ENCODE measurements at places on chromosomes 6 and 20.

GRCh38 chr6:143811501-143812157, 31.5 kb upstream of the LTV1 start:
- no peak for DNase-seq

GRCh38 chr6:15254070-15254975, 8.5 kb downstream of the JARID2 start:
- DNase-seq, result no peak

DNA sequence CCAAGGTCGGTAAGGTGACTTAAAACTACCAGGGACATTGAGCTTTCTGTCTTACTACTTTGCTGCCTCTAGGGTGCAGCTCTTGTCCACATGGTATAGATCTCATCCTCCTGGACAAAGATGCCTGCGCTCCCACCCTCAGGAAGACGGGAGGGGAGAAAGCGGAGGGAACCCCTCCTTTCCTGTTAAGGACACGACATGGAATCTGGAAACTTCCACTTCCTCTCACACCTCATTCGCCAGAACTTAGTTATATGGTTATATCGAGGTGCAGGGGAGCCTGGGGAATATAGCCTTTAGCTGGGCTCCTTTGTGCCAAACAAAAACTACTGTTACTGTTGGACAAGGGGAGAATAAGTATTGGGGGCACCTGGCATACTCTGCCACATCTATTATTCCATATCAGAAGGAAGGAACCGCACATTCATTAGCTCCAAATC, 224.3 kb upstream of the TSHZ2 start:
- DNase-seq, result no peak

DNA sequence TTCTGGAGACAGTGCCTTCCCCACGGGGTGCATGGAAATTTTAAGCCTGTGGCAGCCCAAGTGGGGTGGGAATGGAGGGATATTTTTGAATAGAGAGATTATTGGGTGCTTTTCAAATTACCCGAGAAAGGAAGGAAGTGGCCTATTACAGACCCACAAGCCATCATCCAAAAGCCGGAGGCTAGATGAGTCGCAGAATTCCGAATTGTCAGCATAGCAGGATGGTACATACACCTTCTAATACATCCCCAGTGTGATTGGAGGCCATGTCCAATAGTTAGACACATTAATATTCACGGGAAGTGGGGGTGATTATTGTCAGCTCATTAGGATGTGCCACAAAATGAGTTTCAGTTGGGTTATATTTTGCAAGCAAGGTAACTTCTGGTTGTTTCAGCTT, 133.0 kb downstream of the FIG4 start:
- DNase-seq, result no peak

DNA sequence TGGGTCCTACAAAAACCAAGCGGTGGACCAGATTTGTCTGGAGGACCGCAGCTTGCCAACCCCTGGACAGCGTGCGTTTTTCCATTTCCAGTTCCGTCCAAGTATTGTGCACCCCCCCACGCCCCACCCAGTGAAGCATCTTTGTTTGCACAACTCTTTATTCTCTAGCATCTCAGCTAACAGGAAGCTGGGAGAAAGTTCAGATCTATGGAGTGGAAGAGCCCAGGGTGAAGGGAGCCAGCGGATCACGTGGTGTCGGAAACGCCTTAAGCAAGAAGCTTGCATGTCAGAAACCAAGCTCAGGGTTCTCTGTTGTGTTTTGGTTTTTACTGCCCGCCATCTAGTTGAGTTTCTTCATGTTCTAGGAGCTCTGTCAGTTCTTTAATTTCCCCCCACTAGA, 29.9 kb downstream of the ARID1B start:
- no peak for DNase-seq

- no peak for DNase-seq
Observed at GRCh38 chr6:46734867-46735719, at the start of gene PLA2G7. TSS of gene PLA2G7 (minus strand) at chr6:46735375. CDS start at chr6:46722891, 12,484 bp downstream.

DNA sequence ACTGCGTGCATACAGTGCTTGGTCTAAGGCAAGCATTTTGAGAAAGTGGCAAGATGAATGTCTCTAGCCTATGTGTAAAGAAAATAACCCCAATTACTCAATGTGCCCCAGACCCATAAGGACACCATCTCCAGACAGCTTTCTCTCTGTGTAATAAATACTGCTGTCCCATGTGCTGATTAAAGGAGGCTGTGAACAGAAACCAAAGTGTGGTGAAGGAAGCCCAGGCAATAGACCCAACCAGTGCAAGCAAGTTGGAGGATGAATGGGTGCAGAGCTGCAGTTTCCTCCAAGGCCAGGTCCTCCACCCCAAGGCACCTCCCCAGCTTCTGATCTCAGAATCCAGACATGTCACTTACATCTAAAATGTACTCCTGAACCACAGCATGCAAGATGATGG, 60.6 kb downstream of the TRAM2 start:
- no peak for DNase-seq

DNA sequence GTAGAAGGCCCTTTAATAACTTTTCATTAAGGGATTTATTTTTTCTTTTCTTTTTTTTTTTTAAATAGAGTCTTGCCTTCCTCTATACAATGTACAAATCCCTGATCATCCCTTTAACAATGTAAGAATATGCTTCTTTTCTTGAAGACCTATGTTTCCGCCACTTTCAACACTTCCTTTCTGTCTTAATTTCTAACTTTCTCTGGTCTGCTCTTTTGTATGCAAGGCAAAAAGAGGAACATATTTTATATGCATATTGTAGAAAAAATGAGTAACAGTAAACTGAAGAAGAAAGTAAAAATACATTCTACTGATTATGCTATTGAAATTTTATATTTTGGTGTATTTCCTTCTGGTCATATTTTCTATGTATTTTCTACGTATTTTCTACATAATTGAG, 484.7 kb downstream of the TFAP2B start:
- no peak for DNase-seq

DNA sequence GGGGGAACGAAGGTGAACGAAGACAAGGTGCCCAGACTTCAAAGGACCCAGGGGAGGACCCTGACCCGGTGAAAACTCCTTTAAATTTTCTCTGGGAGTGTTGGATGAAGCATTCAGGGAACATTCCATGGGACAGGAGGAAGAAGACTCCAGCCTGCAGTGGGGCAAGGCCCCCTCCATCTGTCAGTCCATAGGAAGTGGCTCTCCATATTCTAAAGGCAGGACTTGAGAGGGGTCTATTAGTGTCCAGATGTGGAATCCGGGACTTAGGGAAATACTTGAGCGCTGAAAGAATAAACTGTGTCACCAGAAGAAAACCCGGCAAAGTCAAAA, 3.2 kb upstream of the BPIFA2 start:
- no peak for DNase-seq

DNA sequence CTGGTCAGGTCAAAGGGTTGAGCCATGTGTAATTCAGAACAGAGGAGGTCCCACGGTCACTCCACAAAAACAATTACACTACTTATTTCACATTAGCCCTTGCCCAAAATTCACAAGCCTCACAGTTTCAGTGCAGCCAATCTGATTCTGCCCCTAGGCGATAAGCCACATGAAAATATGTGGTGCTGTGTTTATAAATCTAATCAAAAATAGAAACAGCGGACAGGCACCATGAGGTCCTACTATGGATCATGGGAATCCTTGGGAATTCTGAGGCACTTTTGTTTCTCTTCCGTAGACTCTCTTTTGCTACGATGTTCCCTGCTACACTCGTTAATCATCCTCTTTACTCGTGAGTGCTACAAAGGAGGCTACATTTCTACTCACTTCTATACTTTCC, 476.1 kb downstream of the TFAP2A start:
- no peak for DNase-seq

DNA sequence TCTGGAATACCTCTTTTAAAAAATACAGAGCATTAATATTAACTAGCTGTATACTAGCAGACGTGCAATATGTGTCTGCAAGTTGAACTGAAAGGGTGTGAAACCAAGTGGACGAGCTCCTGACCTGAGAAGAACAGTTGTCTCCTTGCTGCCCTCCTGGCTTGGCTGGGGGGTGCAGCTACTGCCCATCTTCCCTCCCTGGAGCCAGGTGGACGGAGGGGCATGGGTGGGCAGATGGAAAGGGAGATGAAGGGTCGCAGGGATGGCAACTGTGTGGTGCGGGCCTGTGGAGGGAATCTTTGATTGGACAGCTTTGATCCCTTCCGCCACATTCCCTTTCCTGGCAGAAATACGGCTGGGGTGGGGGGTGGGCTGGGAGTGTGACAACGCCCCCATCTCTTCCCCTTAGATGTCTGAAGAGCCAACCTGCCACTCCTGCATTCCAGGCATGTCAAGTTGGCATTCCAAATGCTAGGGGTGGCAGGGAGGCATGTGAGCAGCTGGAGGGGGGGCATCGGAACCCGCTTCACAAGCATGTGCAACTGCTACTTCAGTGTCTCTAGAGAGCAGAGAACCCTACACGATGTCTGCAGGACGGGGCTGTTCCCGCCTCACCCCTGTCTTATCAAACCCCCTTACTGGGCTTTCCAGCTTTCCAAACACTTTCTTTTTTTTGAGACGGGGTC, 37.3 kb downstream of the SRSF3 start:
- no peak for DNase-seq

GRCh38 chr20:63119121-63119962, 96.6 kb downstream of the YTHDF1 start:
- DNase-seq, result no peak

DNA sequence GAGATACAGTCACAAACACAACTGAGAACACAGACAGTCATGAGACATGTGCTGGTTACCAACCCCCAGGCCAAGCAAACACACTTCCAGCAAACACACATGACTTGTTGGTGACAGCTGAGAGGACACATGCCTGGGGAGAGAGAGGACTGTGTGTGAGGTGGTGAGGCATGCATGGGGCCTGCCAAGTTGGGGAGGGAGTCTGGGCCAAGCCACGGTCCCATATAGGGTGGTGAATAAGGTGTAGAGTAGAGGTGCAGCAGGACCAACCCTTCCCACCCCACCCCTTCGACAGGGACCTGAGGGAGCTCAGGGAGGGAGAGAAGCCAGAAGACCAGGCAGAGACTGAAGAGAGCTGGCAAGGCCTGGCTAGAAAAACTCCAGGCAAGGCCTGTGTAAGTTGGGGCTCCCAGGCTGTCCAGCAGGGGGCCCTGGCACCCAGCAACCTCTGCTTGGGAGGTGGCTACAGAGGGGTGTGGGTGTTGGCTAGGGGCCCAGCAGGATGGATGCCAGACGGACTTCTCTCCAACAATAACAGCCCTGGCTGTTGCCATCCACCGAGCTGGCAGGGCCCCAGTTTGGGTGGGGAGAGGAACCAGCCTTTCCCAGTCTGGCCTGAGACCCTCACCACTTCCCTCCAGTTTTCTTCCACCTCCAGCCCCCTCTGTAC, 2.0 kb upstream of the SLC29A1 start:
- DNase-seq, result peak; percentile 67

DNA sequence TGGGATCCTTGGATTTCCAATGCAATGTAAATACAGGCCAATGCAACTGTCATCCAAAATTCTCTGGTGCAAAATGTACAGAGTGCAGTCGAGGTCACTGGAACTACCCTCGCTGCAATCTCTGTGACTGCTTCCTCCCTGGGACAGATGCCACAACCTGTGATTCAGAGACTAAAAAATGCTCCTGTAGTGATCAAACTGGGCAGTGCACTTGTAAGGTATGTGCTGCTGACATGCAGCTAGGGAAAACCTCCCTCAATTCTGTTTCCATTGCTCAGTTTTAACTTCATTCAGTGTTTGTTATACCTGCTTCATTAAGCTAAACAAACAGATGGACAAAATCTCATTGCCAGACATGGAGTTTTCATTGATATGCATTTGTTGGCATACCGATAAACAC, 397.1 kb downstream of the ARHGAP18 start:
- no peak for DNase-seq

- no peak for DNase-seq
Observed at GRCh38 chr20:8012724-8013123, 6.8 kb downstream of the TMX4 start.

- no peak for DNase-seq
Observed at GRCh38 chr20:36726168-36726567, 19.7 kb downstream of the NDRG3 start.

- no peak for DNase-seq
Observed at GRCh38 chr20:49983123-49983847, 505 bp downstream of the SNAI1 start.

DNA sequence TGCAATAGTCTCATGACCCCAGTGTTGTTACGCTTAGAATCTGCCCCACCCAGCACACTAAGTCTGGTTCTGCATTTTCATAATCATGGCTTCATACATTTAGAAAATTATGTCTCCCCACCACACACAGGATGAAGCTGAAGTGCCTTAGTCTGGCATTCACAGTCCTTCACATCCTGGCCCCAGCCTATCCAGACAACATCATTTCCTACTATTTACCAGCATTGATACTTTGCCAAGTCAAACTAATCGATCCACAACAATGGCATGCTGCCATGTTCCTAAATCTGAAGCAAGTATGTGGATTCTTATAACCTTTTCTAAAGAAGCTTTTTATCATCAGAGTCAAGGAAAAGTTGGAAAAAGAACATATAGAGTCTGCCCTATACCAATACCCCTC, 132.4 kb upstream of the FBXL4 start:
- no peak for DNase-seq

DNA sequence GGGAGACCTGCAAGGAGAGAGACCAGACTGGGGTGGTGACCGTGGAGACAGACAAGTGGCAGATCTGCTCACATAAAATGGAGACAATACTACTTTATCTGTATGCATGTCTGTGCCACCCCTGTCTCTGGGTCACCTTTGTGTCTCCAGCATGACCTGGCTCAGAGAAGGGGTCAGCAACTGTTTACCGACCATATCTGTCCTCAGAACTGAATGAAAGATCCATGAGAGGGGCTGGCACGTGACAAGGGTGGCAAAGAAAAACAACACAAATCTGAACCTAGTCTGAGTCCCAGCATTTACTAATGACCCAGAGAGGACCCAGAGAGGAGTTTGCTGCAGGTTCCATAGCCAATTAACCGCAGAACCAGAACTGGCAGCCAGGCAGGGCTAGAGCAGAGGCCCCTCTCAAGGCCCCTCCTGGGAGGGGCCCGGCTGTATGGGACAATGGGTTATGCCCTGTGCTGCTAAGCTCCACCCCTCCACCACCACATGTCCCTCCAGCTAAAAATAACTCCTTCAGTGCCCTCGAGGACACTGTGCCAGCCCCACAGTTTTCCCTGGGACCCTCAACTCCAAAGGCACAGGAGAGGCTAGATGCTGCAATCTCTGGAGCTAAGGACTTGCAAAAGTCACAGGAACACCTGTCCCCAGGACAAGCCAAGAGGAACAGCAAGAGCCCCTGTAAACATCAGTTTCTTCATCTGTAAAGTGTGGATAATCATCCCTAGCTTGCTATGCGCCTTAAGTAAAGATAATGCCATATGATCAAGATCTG, 2.2 kb downstream of the AHCY start:
- no peak for DNase-seq

DNA sequence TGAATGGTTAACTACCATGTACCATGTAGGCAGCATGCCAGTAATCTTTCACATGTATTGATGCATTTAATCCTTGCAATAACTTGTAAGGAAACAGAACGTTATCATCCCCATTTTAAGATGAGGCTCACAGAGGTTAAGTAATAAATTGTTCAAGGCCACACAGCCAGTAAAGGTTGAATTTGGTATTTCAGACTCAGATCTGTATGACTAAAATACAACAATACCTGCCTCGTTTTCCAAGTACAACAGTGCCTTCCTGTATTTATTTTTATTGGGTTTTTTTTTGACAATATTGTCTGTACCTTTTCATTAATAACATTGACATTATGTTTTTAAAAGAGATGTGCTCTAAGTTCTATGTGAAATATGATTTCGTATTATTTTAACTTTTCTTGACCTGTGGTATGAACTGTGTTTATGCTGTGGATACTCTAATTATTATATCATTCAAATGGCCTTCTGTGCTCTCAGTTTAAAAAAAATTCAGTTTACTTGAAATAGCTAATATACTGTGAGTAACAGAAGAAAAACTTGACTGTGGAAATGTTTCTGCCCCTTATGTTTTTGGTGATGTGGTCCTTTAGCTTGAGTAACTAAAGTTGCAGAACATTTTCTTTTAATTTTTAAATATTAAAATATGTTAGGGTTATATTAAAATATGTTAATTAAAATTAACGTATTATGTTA, 39.7 kb downstream of the XRN2 start:
- no peak for DNase-seq

Data from T-helper 2 cell (primary cell).